ENCODE measurements at places on chromosomes 7 and 10.

DNA sequence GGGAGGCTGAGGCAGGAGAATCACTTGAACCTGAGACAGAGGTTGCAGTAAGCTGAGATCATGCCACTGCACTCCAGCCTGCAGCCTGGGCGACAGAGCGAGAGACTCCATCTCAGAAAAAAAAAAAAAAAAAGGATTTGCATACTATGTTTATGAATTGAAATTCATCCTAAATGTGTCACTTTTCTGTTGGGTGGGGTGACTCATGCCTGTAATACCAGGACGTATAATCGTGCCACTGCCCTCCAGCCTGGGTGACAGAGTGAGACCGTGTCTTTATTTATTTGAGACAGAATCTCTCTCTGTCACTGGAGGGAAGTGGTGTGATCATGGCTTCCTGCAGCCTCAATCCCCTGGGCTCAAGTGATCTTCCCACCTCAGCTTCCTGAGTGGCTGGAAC, 5.8 kb downstream of the ZNF212 start:
- peak; percentile 62 for DNase-seq

- no peak for DNase-seq
These were observed 86.6 kb upstream of the C7orf33 start for GRCh38 chr7:148503900-148504487.

DNA sequence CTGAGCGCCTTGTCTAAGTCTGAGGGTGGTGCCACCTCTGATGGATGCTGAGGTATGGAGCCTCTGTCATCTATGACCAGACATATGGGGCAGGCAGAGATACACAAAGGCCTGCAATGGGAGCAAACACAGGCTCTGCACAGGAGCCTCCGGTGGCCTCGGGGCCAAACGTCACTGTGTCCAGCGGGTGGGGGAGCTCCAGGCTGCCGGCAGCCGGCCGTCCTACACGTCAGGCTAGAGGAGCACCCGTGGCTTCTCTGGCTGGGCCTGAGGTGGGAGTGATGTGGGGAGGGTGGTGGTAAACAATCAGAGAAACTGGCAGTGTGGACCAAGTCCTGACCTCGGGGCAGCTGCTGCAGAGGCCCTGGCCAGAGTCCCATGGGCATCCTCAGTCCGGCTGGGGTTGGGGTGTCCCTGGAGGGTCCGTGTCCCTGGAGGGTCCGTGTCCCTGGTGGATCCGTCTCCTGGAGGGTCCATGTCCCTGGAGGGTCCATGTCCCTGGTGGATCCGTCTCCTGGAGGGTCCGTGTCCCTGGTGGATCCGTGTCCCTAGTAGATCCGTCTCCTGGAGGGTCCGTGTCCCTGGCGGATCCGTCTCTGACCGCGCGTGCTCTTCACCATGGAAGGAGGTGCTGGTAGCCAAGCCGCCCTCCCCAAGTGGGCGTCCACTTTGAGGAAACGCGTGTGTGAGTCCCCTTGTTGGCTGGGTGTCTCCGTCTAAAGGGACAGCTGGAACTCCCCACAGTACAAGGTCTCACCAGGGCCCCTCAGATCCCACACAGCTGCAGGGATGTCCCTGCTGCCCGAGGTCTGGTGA, 24.2 kb upstream of the FAM20C start:
- no peak for DNase-seq

DNA sequence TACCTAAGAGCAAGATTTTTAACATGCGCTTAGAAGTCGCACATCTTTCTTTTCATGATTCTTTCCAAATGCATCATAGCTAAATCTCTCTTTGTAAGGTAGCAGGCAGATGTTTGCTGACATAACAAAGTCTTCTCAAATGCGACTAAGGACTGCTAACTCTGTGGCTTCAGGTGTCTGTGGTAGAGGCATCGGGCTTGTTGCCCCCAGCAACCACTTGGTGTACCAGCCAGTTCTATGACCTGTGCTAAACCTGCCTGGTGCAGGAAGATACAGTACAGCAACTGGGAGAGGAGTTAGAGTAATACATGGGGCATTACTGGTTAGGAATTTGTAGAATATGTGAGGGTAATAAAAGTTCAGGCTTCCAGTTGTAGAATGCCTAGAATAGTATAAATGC, 654.1 kb downstream of the NRG3 start:
- DNase-seq = no peak

DNA sequence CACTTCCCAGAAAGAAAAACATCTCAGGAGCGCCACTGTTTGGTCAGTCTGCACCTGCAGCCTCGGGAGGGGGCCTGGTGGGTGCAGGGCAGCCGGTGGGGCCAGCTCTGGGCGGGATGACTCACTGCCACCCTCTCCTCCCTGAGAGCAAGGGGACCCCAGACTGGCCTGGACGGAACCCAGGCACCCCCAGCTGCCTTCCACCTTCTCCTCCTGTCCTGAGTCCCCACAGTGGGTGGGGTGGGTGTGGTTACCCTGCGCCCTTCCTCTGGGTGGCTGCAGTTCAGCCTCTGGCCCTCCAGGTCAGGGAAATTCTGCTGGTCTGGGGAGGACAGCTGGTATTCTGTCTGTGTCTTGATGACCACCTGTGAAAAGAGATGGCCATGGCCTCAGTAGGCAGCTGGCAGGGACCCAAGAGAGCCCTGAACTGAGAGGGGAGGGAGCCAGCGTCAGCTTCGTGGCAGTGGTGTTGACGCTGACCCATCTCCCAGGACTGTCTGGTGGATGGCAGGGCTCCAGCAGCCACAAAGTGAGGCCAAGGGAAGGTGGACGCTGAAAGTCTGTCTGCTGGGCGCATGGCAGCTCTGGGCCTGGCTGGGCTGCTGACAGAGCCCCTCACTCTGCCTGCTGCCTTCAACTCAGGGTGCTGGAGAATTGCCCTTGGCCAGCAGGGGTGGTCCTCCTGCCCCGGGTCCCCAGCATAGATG, 8.9 kb downstream of the CALY start:
- no peak for DNase-seq

- DNase-seq = no peak
These were observed 293.6 kb downstream of the GLRX3 start for GRCh38 chr10:130429809-130430208.

- DNase-seq = no peak
These were observed 12.6 kb upstream of the TSPAN13 start for GRCh38 chr7:16740996-16741395.

- no peak for DNase-seq
These were observed 5.3 kb upstream of the CUZD1 start for GRCh38 chr10:122850705-122851640.

DNA sequence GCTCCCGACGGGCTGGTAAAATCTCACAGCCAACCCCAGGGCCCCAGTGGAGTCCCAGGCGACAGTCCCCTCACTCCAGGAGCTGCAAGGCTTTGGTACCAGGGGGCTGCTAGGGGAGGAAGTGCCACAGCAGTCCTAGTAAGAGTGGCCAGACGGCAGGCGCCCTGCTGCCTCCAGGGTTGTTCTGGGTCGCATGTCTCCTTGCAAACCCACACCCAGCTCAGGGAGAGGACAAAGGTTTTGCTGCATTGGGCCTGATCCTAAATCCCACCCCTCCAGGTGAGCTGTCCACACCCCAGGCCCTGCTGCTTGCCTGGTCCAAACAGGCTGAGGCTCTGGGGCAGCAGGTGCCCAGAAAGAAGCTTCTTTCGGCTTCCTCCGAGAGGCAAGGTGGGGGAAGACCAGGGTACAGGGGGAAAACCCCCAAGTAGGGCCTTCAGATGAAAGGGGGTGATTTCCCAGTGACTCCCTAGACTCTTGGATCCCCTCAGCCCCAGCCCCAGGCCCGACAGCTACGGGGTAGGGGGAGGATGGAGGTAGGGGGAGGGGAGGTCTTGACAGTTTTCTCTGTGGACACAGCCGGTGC, 4.2 kb upstream of the KCP start:
- no peak for DNase-seq

DNA sequence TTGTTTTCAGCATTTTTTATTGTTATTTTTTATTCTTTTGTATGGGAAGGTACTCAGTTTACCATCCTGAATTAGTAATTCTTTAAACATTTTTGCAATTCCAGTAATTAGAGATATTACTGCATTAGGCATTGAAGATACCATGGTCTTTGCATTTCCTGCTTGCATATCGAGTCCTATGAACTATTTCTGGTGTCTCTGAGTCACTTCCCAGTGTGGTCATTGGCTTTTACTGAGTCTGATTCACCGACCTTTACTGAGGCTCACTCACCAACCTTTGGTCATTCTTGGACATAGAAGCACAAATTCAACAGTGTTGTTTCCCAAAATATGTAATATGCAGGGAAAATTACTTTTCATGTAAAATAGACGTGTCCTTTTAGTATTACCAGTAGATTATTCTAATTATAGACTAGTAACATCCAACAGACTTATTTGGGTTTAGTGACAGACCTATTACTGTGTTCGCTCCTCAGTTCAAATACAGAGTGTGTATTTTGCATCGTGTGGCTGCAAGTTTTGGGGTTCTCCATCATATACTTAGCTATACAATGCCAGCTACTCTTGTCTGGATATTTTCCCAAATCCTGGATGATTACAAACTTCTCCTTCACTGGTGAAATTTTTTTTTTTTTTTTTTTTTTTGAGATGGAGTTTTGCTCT, 180.7 kb upstream of the PRSS1 start:
- no peak for DNase-seq

DNA sequence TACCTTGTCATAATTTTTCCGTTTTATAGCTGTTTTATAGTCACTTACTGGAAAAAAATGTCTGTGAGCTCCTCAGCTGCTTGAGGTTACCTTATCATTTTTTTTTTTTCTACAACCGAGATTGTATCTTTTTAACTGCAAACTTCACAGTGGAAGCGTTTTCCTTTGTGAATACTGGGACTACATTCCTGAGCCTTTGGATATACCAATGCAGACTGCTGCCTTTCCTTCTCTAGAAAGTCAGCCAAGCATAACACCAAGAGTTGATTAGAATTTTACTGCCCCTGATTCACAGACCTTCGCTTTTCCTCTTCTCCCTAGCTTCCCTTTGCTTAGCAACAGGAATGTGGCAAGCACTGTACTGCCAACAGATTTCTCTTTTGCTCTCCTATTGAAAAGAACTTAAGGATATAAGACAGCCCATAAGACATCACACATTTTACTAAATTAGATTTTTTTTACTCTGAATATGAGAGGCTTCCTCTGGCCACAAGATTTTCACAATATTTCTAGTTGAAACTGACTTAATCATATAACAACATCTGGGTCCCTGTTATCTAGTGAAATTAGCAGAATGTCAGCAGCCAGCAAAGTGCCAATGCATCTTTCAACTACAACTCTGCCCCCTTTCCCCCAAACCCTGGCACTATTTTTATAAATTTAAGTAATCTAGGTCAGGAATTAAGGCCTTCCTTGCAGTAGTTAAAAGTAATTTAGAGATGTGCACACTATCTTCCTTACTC, 170.6 kb downstream of the PRKG1 start:
- no peak for DNase-seq
